ENCODE measurements at places on chromosomes 13 and 19. TPM values are rescaled to one million over a fixed set of nuclear protein-coding genes. Genes with fewer than 3 reads are reported as not detected.

DNA sequence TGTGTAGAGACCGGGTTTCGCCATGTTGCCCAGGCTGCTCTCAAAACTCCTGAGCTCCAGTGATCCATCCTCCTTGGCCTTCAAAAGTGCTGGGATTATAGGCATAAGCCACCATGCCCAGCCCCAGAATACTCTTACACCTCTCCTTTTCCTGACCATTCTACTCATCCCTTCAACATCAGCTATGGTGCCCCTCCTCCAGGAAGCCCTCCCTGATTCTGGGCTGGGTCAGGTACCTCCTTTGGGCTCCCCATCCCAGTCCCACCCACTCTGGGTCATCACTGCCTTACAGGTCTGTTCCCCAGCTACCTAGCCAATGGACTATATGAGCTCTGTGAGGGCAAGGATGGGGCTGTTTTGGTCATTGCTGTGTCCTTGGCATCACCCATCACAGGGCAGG is 9.6 kb downstream of the TGFB1 start:
- no peak for DNase-seq

- no peak for DNase-seq
These were observed 294.7 kb downstream of the MYO16 start for GRCh38 chr13:108924134-108924533.

DNA sequence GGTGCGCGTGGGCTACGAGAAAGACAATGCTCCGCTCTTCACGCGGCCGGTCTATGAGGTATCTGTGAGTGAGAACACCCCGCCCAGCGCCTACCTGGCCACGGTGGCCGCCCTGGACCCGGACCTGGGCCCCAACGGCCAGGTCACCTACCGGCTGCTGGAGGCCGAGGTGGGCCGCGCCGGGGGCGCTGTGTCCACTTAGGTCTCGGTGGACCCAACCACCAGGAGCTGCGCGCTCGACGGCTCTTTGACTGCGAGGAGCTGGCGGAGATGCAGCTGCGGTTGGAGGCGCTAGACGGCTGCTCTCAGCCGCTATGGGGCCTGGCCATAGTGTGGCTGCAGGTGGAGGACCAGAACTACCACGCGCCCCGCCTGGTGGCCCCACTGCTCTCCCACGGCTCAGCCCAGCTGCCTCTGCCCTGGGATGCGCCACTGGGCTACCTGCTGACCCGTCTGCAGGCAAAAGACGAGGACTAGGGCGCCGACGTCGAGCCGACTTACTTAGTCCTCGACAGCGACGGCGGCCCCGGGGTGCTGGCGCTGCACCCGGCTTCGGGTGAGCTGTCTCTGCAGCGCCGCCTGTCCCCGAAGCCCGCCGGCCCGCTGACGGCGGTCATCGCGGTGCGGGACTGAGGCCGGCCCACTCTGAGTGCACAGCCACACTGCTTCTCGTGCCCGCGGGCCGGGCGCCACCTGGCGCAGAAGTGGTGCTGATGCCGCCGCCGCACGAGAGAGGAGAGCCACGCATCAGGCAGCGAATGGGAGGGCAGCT is 173.0 kb downstream of the OLFM4 start:
- no peak for DNase-seq

- DNase-seq, result no peak
These were observed 30.7 kb downstream of the PDE4A start for GRCh38 chr19:10450853-10451609.

GRCh38 chr19:28486926-28487325 is 726.0 kb downstream of the UQCRFS1 start:
- DNase-seq, result no peak

DNA sequence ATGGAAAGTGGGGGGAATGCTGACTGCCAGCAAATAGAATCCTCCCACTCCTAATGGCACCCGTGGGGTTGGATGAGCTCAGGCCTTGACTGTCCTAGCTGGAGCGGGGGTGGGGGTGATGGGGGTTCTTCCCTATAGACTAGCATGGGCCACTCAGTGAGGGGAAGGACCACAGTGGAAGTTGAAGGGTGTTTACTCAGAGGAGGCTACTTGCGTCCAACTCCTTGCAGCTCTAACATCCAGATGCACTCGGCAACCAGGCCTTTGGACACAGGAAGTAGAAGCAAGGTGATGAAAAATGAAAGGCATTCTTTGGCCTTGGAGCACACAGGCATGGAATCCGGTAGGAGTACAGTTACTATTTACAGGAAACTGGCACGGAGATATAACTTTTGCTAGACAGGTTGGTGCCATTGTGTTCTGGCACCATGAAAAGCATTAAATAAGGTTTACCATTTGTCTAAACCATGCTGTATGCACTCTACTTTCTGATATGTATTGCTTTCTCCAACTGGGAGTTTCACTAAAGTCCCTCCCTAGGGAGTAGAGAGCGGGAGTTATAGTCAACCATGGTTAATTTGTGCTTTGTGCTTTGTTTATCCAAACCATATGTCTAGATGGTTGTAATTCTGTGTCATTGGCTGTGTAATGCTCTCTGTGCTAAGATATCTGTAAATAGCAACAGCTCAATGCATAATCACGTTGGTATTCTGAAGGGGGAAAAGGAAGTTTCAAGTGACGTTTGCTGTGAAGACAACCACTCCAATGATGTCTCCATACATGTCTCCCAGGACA is 125.3 kb downstream of the TSHZ3 start:
- DNase-seq, result no peak

- DNase-seq, result no peak
These were observed 90.2 kb upstream of the CSNK1A1L start for GRCh38 chr13:37195621-37196020.

DNA sequence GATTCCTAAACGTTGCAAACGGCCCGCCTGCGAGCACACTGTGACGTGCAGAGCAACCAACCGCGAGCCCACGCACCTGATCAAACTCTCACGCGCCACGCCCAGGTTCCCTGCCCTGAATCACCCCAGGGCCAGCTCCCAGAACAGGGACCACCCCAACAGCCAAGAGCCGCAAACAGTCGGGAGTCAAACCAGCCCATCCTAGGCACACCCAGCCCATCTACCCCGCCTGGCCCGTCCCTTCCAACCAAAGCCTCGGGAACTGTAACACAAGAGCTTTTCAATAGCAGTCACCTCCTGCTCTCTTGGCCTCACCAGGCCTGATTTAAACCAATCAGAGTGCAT is 8.9 kb downstream of the PIP5K1C start:
- DNase-seq, result no peak

DNA sequence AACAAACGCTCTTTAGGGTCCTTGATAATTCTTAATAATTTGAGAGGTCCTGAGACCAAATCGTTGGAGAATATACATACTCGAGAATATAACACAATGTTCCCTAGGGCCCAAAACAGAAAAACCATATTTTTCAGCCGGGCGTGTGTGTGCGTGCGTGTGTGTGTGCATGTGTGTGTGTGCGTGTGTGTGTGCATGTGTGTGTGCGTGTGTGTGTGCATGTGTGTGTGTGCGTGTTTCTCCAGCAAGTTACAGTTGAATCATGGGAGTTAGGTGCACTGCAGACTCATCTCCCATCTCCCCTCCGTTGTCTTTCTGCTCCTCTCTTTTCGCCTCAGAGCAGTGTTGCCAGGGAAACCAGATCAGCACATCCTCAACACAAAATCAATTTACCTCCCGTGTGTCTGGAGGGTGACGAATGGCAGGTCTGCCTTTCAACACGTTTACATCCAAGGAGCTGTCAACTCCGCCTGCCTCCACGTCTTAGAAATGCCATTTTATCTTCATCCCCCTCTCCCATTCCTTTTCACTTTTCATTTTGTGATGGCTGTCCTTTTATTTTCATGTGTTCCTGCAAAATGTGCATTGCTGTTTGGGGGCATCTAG is 8.3 kb upstream of the PNMA8B start:
- no peak for DNase-seq

DNA sequence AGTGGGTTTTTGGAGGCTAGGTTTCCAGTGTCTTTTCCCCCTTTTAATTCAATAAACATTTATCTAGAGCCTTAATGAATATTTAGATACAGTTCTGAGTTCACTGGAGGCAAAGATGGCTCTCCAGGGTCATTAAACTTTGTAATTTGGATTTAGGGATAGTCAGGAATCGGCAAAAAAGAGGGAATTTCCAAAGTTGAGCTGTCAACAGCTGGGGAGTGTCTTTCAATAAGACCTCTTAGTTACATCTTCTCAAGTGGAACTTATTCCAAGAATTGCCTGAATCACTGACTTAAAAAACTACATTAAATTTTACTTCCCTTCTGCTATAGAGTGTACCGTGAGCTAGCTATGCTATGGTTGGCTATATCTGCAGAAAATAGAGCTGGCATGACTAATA is 2.0 kb downstream of the LRCH1 start:
- no peak for DNase-seq

DNA sequence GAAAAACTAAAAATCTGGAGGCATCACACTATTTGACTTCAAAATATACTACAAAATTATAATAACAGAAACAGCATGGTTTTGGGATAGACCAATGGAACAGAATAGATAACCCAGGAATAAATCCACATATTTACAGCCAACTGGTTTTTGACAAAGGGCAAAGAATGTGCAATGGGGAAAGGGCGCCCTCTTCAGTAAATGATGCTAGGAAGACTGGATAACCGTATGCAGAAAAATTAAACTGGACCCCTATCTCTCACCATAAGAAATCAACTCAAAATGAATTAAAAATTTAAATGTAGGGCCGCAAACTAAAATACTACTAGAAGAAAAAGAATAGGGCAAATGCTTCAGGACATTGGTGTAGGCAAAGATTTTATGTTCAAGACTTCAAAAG is 440.5 kb upstream of the SGCG start:
- no peak for DNase-seq

DNA sequence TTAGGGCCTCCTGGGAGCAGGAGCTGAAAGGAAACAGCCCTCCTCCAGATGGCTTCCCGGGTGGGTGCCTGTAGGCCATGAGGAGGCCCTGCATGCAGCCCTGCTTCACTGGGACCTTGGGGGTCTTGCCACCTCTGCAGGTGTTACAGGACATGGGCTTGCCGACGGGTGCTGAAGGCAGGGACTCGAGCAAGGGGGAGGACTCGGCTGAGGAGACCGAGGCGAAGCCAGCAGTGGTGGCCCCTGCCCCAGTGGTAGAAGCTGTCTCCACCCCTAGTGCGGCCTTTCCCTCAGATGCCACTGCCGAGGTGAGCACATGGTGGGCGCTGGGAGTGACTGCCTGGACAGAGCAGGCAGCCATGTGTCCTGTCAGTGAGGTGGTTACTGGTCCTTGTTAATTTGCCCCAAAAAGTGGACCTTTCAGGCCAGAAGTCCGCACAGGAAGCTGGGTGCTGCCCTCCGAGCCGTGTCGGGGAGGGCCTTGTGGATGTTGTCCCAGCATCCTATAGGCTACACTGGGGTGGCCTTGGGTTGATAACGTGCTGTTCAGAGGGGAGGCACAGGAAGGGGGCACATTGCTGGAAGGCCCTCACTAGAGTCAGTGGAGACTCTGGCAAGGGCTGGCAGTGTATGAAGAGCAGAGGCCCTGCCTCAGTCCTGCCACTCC is 18.7 kb upstream of the QTRT1 start:
- DNase-seq, result peak; percentile 67

DNA sequence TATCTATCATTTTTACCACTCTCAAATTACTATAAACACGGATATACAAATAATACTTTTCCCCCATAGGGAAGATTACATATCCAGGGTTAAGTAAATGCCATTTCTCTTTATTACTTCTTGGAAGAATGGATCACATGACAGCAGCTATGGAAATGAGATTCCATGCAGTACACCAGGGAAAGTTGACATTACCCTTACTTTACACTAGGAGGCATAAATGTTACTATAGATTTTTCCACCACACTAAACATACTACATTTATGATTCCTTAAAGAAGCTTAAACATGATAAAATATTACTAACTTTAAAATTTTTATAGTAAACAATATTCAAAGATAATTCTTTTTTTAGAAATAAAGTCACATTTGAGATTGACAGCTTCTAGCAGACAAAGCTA is 611.4 kb downstream of the PCDH9 start:
- DNase-seq, result no peak

DNA sequence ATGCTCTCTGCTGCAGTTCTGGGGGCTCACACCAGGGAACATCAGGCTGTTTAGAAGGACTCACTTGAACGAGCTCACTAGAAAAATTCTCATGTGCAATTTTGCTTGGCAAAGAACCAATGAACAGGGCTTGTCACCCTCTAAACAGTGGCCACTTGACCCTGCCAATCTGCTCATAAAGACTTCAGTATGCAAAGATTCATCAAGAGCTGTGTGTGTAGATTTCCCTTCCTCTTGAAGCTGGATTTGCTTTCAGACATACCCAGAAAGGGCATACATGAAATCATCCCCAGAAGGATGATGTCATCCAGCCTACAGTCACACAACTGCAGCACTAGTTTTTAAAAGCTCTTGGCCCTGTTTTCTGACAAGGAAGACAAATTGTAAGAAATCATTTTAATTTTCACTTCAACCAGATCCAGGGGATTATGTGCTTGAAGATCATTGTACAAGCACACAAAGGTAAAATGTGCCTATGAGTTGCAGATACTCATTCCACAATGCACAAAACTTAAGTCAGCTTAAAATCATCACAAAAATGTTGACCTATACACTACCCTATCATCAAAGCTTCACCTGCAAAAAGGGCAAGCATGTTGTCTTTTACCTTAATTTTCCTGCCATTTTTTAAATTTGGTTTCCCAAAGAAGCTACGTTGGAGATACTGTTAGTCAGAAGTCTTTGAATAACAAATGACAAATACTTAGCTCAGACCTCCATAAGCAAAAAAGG is 5.2 kb upstream of the STK24 start:
- no peak for DNase-seq

DNA sequence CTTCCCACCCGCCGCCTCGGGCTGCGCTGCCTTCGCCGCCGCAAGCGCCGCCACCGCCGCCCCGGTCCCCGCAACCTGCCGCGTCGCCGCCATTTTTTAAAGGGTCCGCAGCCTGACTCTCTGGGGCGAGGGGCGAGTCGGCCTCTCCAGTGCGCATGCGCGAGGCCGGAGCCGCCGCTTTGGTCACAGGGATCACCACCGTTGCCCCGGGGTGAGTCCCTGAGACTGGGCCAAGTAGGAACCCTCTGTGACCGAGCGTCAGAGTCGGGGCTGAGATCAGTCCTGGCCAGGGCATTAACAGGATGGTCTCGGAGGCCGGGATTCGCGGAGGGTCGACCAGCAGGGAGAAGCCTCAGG is 42.6 kb downstream of the ZNF146 start:
- no peak for DNase-seq

DNA sequence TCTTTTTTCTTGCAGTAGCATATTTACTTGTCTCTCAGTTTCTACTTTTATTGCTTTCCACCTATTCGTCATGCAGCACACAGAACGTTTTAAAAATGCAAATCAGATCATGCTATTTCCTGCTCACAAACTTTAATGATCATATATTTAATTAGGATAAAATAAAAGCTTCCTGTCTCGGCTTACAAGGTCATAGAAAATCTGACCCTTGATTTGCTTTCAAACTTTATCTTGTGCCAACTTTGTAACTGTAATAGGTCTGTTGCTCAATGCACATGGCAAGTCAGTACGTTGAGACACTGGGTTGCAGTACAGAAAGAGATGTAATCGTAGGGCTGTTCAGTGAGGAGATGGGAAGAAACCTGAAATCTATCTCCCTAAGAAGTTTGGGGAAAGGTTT is 95.6 kb upstream of the CSNK1A1L start:
- no peak for DNase-seq

- no peak for DNase-seq
These were observed 234.9 kb downstream of the PCDH9 start for GRCh38 chr13:66995203-66995611.

- no peak for DNase-seq
These were observed 252.2 kb upstream of the SLITRK6 start for GRCh38 chr13:86051134-86052103.

Gene C19orf81
- polyA plus RNA-seq, result not detected

Gene ZNF681
- 5.4 TPM for polyA plus RNA-seq

Gene ZNF429
- 31.7 TPM for polyA plus RNA-seq

Gene PRODH2
- polyA plus RNA-seq, result 0.16 TPM

Gene ZNF880
- 27.9 TPM for polyA plus RNA-seq

Gene NANOS3
- 1.8 TPM for polyA plus RNA-seq

Gene ICAM1
- polyA plus RNA-seq, result 16.6 TPM

Gene IQCN
- polyA plus RNA-seq, result 8.4 TPM

Gene COMP
- 0.24 TPM for polyA plus RNA-seq

Data from left lung (tissue), 14 donors.